Foreskin keratinocyte (primary cell): ENCODE measurements at places on chromosomes 7 and 10. TPM values are rescaled to one million over a fixed set of nuclear protein-coding genes. Genes with fewer than 3 reads are reported as not detected.

GRCh38 chr7:142809671-142810070, 38.9 kb downstream of the PRSS2 start:
- DNase-seq = no peak

DNA sequence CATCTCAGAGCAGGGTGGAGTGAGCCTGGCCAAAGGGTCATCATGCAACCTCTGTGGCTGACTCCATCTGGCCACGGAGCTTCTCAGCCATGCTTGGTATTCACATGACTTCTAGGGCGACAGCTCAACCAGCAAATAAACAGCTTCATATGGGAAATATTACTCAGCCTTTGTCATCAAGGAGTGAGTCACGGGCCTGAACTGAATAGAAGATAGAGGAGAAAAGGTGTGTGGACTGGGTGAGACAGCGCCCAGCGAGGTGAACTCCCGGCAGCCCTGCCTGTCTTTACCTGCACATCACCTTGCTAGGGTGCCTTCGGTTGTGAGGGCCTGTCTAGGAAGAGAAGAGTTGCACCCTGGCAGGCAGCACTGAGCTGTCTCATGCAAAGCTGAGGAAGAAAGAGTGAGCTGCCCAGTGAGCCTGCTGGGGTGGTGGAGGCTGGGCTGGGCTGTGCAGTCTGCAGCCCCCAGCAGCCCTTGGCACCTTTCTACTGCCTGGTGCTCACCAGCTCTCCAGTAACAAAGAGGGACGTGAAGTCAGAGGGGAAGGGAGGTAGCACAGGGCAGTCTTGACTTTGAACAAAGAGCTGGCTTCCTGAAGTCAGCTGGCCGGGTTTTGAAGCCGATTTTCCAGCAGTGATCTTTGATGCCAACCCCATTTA, 114.2 kb downstream of the EGFR start:
- peak; percentile 100 for DNase-seq

- DNase-seq = no peak
Measured at GRCh38 chr10:21526188-21526859, 842 bp upstream of the SKIDA1 start.

DNA sequence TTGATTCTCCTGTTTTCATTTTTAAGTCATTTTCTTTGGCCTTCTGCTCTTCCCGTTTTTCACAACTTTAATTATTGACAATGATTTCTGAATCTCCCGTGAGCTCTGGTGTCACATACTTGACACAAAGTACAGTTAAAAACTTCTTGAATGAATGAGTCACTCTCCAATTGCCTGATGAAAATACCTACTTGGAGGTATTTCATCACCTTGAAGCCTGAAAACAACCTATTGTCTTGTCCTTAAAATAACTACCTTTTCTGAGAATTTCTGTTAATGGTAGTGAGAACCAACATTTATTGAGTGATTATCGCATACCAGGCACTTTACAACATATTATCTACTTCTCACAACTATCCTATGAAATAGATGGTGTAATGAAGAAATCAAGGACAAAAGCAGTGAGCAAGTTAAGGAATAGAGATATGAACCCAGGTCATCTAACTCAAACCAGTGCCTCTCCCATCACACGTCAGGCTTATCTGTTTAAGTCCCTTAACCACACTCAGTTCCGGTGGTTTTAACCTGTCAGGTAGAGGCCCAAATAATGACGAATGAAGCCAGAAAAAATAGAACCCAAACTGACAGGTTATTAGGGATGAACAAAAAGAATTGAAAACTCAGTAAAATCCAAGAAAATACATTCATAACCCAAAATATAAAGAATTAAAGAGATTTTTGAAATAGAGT, 11.6 kb downstream of the BET1 start:
- DNase-seq = peak; percentile 16

GRCh38 chr7:116468534-116468933, 31.0 kb upstream of the CAV2 start:
- DNase-seq = no peak

DNA sequence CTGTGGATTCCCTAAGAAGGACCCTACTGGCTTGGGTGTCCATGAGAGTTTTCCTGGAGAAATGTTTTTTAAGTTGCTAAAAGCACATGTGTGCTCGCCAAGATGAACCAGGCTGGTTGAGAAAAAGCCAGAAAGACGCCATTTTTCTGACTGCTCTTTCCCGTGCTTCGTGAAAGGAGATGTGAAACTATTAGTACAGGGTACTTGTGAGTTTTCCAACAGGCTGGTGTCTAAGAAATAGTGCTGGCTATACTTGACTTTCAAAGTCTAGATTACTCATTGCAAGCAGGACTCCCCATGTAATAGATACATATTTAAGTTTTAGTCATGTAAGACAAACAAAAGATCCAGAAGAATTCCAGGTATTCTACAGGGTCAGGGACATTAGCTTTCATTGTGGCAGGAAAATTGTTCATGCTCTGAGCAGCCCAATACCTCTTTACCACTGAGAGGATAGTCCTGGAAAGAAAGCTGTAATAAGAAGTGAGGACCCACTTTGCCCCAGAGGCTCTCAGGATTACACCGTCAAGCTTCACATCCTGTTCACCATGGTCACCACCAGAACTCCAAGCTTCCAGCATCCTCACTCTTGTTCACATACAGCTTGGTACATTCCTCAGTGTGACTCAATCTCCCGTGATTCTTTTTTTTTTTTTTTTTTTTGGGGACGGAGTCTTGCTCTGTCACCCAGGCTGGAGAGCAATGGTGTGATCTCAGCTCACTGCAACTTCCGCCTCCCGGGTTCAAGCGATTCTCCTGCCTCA, 43.8 kb upstream of the ICA1 start:
- no peak for DNase-seq

- no peak for DNase-seq
Measured at GRCh38 chr10:68101066-68101465, 8.2 kb upstream of the MYPN start.

- no peak for DNase-seq
Measured at GRCh38 chr10:6667679-6668270, 87.7 kb upstream of the PRKCQ start.

DNA sequence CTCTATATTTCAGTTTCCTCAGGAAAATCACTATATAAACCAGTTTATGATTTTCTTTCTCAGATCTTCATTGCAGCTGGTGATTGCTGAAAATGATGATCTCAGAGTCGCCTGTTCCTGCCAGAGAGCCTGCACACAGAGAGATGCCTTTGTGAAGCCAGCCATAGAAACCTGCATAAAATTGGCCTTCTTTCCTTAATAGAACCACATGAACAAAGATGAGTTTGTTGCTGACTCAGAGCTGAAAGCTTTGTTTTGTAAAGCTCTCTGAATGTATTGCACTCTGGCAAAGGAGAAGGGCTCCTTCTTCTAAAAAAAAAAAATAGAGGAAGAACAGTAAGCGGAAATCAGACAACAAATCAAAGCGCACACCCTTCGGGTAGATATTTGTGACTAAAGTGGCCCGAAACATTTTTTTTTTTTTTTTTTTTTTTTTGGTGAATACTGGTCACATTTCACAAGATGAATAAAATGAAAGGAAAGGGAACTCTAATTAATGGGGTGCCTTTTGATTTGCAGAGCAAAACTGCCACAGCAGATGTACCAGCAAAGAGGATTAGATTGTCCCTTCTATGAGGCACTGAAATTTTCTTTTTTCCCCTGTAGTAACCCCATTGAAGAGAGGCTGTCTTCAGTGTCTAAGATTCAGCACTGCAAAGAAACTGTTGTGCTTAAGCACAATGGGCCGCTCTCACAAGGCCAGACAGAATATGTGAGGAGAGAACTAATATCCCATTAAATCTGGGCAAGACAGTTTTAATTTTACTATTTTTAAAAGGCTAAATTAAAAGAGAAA, 75.1 kb upstream of the PTPRZ1 start:
- peak; percentile 85 for DNase-seq

- DNase-seq = no peak
Measured at GRCh38 chr7:20364571-20365196, 34.0 kb downstream of the ITGB8 start.

Gene RUFY2
- 4.1 and 4.3 TPM in 2 replicates for polyA plus RNA-seq

Gene CYP3A5
- polyA plus RNA-seq = 0.41 and 0.91 TPM in 2 replicates

Gene OR2F2
- not detected in 2 replicates for polyA plus RNA-seq
